ENCODE measurements at places on chromosomes 3 and 15. TPM values are rescaled to one million over a fixed set of nuclear protein-coding genes. Genes with fewer than 3 reads are reported as not detected.
A peak's percentile ranks its signal among the peaks of the same experiment; 100 is the strongest.

Gene PLS1
- total RNA-seq: 5.0 TPM

DNA sequence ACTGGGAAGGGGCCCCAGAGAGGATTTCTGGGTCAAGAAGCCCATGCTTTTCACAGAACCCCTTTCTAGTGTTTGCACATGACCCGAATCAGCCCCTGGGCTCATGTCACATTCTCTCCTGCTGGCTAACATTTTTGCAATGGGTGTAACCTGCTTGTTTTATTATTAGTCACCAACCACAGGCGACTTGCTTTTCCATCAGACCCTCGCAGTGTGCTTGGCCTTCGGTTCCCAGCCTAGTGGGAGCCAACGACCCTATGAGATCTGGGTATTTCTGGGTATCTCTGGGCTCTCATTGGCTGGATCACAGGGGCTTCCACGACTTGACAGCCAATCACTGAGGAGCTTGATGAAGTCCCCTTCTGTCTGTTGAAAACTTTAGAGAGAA lies 11.0 kb upstream of the FBLN2 start:
- peak; percentile 81 for DNase-seq

Gene PARP15
- total RNA-seq: not detected

GRCh38 chr3:41155834-41156233 lies 43.5 kb upstream of the CTNNB1 start:
- DNase-seq: no peak

- no peak for DNase-seq
Observed at GRCh38 chr3:190089711-190090110, 31.0 kb downstream of the P3H2 start.

Gene MAP1A
- total RNA-seq: 30.6 TPM

Gene STAB1
- 2.2 TPM for total RNA-seq

- no peak for DNase-seq
Observed at GRCh38 chr3:28232659-28233058, 8.8 kb upstream of the CMC1 start.

GRCh38 chr15:80613762-80614365 lies 81.2 kb upstream of the ABHD17C start:
- DNase-seq: peak; percentile 59

DNA sequence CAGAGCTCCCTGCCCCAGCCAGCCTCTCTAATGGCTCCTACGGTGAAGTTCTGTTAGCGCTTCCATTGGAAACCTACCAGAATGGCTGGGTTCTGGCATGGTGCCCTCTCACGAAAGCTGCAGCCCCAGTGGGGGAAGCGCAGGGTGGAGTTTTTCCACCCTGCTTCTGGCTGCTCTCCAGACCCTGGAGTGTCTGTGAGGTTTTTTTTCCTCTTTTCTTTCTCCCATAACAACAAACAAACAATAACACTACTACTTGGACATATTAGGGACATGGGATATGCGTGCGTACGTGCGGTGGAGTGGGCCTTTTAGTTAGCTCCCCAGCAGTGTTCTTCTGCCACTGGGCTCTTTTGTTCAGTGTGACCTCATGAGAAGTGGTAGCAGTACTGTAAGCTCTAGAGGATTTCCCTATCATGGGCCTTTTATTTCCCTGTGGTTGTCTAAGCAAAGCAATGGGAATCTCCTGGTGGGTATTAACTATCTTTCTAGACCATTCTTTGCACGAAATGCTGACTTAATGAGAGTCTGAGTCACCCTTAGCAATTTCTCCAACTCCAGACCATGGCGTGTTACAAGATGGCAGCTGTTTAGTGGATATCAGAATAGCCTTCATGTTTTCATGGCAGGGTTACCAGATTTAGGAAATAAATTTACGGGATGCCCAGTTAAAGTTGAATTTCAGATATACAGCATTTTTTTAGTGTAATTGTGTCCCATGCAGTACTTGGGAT lies 161.9 kb downstream of the FNDC3B start:
- no peak for DNase-seq

- no peak for DNase-seq
Observed at GRCh38 chr15:65789105-65789504, 3.0 kb downstream of the DENND4A start.

Gene FURIN
- 79.6 TPM for total RNA-seq

DNA sequence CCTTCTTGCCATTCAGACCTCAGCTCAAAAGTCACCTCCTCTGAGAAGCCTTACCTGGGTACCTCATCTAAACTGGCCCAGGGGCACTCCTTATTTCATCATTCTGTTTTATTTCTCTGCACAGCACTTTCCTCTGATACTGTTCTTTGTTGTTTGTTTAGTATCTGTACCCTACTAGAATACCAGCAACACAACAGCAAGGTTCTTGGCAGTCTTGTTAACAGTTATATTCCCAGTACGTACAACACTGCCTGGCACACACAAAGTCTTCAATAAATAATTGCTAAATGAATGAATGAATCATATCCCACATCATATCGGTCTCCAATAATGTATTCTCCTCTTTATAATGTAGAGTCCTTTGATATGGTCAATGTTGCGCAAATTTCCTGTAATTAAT lies 188.1 kb downstream of the FOXP1 start:
- no peak for DNase-seq

GRCh38 chr3:99872923-99873254 lies 55.2 kb downstream of the CMSS1 start:
- no peak for DNase-seq

DNA sequence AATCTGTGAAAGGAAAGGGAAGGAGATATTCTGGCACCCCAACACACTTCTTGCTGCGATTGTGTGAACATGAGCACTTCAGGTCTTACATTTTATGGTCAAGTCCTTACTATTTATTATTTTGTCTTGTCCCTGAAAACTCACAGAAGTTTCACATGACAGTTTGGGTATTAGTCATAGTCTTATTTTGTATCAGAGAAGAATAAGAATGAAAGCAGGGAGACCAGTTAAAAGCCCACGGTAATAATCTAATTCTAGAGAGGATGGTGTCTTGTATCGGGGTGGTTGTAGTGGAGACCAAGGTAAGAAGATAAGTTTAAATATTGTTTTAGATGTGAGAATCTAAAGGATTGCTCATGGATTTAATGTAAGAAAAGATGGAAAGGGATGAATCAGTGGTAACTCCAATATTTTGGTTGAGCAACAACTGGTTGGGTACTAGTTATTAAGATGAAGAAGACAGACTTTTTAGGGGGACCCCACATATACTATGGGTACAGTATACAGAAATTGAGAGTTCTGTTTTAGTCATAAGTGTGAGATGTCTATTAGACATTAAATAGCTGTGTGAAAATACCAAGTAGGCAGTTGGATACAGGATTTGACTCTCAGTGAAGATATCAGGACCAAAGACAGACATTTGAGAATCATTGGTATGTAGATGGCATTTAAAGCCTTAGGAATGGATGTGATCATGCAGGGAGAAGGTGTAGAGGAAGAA lies 227.6 kb downstream of the MFSD1 start:
- DNase-seq: no peak

GRCh38 chr3:188529228-188529627 lies 375.3 kb downstream of the LPP start:
- DNase-seq: no peak

- DNase-seq: peak; percentile 79
Observed at GRCh38 chr15:36415643-36416042, 163.8 kb upstream of the CDIN1 start.

Gene CCR3
- not detected for total RNA-seq

- DNase-seq: peak; percentile 67
Observed at GRCh38 chr15:70196372-70197316, 98.9 kb upstream of the TLE3 start.

Gene C3orf49
- total RNA-seq: not detected

Gene NDN
- 198 TPM for total RNA-seq

Gene SLC12A8
- total RNA-seq: 3.4 TPM

Gene FRMD4B
- 78.7 TPM for total RNA-seq

Data from cardiac muscle cell (in vitro differentiated cells and primary cell).